A549 treated with GW870086 at 1 μM for 4 hours (cell line): ENCODE measurements at places on chromosomes 7 and 10. TPM values are rescaled to one million over a fixed set of nuclear protein-coding genes. Genes with fewer than 3 reads are reported as not detected.

The GNAT3 gene
- total RNA-seq, result not detected in 5 replicates

The ICA1 gene
- 0.74 to 1.4 TPM (median 1.1 TPM) in 5 replicates for total RNA-seq

The ALOX5 gene
- total RNA-seq, result 0.17 to 0.56 TPM (median 0.31 TPM) in 5 replicates

The CPA5 gene
- not detected in 5 replicates for total RNA-seq

The MAT1A gene
- total RNA-seq, result 0.03 to 0.05 TPM in 2 of 5 replicates, not detected in the others

The CPA4 gene
- total RNA-seq, result 3.2 to 5.4 TPM (median 4.7 TPM) in 5 replicates

The PODXL gene
- total RNA-seq, result 26.2 to 41.4 TPM (median 35.9 TPM) in 5 replicates

The ADGRA1 gene
- 0.16 to 0.43 TPM (median 0.24 TPM) in 5 replicates for total RNA-seq

The INSYN2A gene
- total RNA-seq, result 2.0 to 2.4 TPM (median 2.3 TPM) in 5 replicates

The FAM25G gene
- total RNA-seq, result 1.3 to 2.7 TPM in 2 of 5 replicates, not detected in the others

The SPRN gene
- 0.18 to 0.47 TPM (median 0.25 TPM) in 5 replicates for total RNA-seq

The FRA10AC1 gene
- total RNA-seq, result 4.7 to 6.4 TPM (median 5.6 TPM) in 5 replicates

The ADRB1 gene
- 0.62 to 1.6 TPM (median 1.1 TPM) in 5 replicates for total RNA-seq

The CEP41 gene
- total RNA-seq, result 11.9 to 14.3 TPM (median 13.9 TPM) in 5 replicates

The A1CF gene
- total RNA-seq, result 0.06 TPM in 1 of 5 replicates, not detected in the others

The DDX21 gene
- total RNA-seq, result 109 to 150 TPM (median 135 TPM) in 5 replicates

The PTF1A gene
- total RNA-seq, result not detected in 5 replicates

The HTRA1 gene
- total RNA-seq, result 51.9 to 68.9 TPM (median 57.0 TPM) in 5 replicates

The TMEM229A gene
- total RNA-seq, result not detected in 5 replicates

The AVPI1 gene
- total RNA-seq, result 86.3 to 139 TPM (median 117 TPM) in 5 replicates

The CRHR2 gene
- total RNA-seq, result 0.05 to 0.07 TPM in 2 of 5 replicates, not detected in the others

The ASB10 gene
- total RNA-seq, result not detected in 5 replicates

The ZNF804B gene
- total RNA-seq, result not detected in 5 replicates

The FAM25A gene
- total RNA-seq, result not detected in 5 replicates

The LIPK gene
- total RNA-seq, result not detected in 5 replicates

The FRAT1 gene
- 0.97 to 2.0 TPM (median 1.7 TPM) in 5 replicates for total RNA-seq

The STAMBPL1 gene
- total RNA-seq, result 27.9 to 34.3 TPM (median 31.3 TPM) in 5 replicates

The TLX1 gene
- total RNA-seq, result not detected in 5 replicates

The ANKRD61 gene
- 0.43 to 0.77 TPM (median 0.53 TPM) in 5 replicates for total RNA-seq

The PIK3CG gene
- not detected in 5 replicates for total RNA-seq

The TOMM7 gene
- 427 to 1,144 TPM (median 458 TPM) in 5 replicates for total RNA-seq

The CPVL gene
- 0.21 to 0.55 TPM (median 0.44 TPM) in 4 of 5 replicates, not detected in the other for total RNA-seq

The PRF1 gene
- 0.09 to 0.25 TPM in 2 of 5 replicates, not detected in the others for total RNA-seq

The EVX1 gene
- 0.09 to 0.27 TPM (median 0.11 TPM) in 5 replicates for total RNA-seq

The IFIT1B gene
- total RNA-seq, result not detected in 5 replicates

The ASZ1 gene
- not detected in 5 replicates for total RNA-seq

The AQP1 gene
- total RNA-seq, result 0.30 to 0.53 TPM (median 0.44 TPM) in 5 replicates

The RBP4 gene
- 8.0 to 11.5 TPM (median 9.6 TPM) in 5 replicates for total RNA-seq

The CALML3 gene
- total RNA-seq, result not detected in 5 replicates

The OPN4 gene
- not detected in 5 replicates for total RNA-seq

The FAM237B gene
- total RNA-seq, result not detected in 5 replicates

The SPDYE11 gene
- total RNA-seq, result not detected in 5 replicates

The UNCX gene
- not detected in 5 replicates for total RNA-seq

The CRYGN gene
- not detected in 5 replicates for total RNA-seq

The ODAD2 gene
- total RNA-seq, result not detected in 5 replicates

The TMEM178B gene
- 1.2 to 1.7 TPM (median 1.5 TPM) in 5 replicates for total RNA-seq

The CYP17A1 gene
- not detected in 5 replicates for total RNA-seq
